ENCODE measurements at places on chromosomes 5 and 9.

DNA sequence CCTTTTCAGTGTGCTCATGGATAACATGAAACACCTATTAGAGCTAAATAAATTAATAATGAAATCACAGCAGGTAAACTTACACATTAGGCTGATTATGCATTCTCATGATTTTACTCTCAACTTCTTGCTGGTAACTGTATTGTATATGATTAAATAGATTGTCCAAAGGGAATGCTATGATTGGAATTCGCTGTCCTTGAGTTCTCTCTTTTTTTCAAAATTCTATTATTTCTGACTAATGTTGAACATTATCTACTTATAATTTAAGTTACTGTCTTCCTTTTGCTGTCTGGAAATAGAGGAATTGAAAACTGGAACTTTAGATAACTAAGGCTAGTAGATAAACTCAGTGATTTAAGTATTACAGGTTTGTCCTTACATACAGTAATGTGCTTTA is 13.1 kb downstream of the CENPH start:
- DNase-seq = no peak

DNA sequence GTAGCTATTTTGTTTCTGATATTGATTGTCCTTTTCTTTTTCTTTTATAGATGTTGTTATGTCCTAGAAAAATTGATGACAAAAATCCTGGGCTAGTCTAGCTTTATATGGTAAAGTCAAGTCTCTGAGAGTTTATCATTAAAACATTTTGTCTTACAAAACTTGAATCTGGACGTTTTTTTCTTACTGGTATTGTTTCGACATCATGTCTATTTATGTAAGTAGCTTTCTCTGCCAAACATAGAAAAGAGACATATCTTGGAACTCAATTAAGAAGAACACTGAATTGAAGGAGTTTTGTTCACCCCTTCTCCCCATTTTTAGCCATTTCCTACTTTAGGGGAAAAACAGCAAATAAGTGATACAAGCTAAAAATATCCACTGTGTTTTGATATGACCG is 151.5 kb downstream of the ISOC1 start:
- DNase-seq = no peak

GRCh38 chr9:74282526-74283253 is 214.4 kb upstream of the RORB start:
- DNase-seq = no peak

GRCh38 chr9:26561928-26562327 is 330.7 kb downstream of the CAAP1 start:
- DNase-seq = no peak

DNA sequence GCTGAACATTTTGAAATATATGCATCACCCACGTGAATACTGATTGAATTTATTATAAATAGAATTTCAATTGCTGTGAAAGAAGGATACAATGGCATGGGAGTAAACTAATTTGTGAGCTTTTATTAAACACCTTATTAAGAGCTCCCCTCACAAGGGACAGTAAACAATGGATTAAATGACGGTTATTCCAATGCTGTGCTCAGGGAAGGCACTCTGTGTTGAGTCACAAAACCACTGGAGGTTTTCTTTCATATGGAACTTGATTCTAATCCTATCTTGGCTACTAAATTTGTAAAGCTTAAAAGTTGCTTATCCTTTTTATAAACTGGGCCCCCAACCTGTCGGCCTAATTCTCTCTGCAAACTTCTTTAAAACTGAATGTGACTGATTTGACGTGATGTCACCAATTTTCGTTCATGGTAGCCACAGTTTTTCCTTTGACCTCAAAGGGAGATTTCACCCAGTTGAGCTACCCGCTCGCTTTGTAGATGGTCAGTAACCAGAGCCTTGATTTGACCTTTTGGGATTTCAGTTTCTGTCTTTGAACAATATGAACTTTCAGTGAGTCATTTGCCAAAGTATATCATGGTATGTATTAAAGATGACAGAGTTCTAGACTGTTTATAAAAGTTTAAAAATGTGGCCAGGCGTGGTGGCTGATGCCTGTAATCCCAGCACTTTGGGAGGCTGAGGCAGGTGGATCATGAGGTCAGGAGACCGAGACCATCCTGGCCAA is 61.3 kb upstream of the PIK3R1 start:
- no peak for DNase-seq

DNA sequence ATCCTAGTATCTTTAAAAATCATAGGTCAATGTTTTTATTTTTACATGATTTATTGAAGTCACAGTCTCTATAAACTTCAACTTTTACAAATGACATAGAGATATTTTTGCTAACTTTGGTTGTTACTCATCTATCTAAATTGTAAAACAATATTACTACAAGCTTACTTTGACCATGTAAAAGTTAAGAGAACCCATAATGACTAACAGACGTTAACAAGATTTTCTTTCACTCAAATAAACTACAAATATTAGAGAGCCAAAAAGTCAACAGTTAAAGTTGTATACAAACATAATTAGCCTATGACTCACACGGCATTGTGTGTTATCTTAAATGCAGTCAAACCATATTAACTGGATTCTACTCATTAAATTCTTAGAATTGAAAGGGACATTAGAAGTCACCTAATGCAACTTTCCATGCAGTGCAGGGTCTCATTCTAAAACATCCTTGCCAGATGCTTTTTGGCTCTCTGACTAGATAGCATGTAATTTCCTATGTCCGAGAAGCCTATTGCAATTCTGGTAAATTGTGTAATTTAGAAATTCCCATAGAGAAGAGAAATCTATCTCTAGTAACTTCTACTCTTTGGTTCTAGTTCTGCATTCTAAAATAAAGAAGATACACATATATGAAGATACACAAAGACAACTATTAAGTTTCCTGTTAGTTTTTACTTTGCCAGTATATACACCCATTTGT is 42.2 kb upstream of the UGT3A2 start:
- DNase-seq = no peak

GRCh38 chr9:22383718-22384117 is 62.9 kb upstream of the DMRTA1 start:
- no peak for DNase-seq

DNA sequence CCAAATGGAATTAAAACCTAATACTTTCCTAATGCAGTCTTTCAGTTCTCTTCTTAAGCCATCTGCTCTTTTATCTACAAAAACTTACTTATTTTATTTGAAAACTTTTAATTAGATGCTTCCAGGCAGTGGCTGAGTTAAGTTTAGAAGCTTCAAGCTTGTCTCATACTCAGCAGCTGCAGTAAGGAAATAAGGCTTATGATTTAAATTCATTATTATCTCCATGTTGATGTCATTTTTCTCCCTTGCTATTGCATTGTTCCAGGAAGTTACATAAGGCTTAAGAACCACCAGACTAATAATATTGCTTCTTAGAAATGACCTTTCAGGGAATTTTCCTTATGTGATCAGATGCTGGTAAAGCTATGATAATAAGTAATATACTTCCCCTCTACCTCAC is 119.6 kb downstream of the PPP2R2B start:
- DNase-seq = no peak

GRCh38 chr5:142317753-142318152 is 7.1 kb downstream of the SPRY4 start:
- DNase-seq = no peak

DNA sequence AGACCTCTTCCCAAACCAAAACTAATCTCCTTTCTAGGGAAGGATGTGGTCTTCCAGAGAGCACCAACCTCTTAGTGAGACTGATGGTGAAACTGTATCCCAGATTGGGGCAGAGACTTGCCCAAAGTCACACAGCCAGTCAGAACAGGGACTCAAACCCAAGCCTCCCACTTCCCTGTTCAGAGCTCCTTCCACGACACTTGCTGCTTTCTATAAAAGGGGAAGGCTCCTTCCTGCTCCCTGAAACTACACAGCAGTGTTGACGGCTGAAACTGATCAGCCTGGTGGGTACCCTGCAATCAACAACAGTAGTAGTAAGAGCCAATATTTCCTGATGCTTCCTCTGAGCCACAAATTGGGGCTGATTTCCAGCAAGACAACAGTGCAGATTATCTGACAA is 1.5 kb downstream of the TOR2A start:
- no peak for DNase-seq
